Fibroblast of skin of abdomen (primary cell): ENCODE measurements at places on chromosomes 11 and 22.

DNA sequence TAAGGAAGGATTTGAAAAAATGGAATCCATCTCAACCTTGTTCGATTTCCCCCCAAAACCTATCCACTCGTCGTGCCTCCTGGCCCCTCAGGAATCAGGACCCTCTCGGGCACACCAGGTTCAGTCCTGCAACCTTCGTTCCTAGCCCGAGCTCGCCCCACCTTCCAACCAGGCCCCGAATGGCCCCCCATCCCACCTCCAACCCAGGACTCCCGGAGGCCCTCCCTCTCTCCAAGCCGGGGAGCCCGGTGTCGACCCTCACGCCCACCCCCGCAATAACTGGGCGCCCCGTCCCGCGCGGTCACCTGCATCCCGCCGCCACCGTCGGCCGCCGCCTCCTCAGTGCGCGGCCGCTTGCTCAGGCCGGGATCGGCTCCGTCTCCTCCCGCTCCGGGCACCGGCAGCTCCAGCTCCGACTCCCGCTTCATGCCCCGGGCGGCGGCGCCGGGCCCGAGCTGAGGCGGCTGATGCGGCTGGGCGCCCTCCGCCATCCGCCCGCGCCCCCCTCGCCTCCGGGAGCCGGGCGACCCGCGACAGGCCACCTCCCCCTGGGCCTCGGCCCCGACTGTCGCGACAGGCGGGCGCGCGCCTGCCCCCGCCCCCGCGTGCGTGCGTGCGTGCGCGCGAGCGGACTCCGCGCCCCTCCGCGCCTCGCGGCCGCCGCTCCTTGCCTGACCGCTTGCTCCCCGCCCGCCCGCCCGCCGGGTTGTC is 534 bp downstream of the RBFOX2 start:
- no peak for DNase-seq

DNA sequence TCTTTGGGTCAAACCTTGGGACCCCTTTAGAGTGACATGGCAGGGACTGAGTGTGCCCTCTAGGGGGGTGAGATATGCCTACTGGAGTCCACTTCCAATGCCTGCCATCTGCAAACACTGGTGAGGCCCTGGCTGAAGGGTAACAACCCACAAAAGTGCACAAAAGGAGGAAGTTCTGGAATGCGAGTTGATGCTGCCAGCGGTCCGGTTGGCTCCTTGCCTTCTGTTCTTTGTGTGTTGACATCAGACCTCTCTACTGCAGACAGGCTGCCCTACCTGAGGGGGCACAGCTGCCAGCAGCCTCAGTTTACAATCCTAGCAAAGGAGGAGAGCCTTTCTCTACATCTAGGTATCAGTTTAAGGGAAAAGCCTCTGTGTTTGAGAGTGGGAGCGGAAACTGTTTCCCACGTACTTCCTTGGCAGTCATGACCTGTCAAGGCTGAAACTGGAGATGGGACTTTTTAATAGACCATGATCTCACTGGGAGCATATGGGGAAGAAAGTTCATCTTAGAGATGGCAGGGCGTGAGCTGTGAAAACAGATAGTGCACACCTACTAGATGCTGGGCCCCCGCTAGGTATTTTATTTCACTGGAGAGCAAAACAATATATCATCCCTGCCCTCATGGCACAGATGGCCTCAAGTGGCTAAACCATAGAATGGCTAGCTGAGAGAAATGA is 27.2 kb downstream of the BMAL1 start:
- no peak for DNase-seq

DNA sequence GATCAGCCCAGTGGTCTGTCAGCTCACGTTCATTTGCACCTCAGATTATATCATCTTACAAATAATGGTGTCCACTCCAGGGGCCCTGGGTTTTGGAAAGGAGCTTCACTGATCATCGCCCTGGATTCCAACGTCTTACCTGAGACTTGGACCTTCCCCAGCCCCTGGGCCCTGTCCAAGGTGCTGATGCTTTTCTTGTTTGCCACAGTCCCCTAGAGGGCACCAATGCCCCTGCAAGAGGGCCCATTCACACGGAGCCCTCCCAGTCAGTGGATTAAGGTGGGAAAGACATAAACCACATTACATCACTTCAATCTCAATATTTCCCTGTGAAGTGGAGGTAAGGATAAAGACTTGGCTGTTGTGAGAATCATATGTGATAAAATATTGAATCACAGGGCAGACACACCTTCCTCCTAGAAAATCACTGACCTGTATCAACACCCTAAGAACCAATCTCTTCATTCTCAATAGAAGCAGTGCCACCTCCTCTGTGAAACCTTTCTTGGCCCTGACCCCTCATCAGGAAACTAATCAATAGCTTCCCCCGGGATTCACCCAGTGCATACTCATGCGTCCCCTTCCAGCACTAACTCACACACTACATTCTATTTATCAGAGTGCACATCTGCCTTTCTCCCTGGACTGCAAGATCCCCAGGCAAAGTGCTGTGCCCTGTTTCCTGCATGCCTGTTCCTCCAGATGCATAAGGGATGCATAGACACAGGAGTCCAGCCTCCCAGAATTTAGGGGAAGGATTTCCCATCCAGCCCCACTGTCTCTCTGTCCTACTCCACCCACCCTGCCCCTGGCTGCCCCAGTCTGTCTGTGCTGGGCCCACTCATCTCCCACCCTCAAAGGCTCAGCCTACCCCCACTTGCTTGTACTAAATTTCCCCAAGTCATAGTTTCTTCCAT is 167.0 kb downstream of the BUD13 start:
- peak; percentile 12 for DNase-seq

DNA sequence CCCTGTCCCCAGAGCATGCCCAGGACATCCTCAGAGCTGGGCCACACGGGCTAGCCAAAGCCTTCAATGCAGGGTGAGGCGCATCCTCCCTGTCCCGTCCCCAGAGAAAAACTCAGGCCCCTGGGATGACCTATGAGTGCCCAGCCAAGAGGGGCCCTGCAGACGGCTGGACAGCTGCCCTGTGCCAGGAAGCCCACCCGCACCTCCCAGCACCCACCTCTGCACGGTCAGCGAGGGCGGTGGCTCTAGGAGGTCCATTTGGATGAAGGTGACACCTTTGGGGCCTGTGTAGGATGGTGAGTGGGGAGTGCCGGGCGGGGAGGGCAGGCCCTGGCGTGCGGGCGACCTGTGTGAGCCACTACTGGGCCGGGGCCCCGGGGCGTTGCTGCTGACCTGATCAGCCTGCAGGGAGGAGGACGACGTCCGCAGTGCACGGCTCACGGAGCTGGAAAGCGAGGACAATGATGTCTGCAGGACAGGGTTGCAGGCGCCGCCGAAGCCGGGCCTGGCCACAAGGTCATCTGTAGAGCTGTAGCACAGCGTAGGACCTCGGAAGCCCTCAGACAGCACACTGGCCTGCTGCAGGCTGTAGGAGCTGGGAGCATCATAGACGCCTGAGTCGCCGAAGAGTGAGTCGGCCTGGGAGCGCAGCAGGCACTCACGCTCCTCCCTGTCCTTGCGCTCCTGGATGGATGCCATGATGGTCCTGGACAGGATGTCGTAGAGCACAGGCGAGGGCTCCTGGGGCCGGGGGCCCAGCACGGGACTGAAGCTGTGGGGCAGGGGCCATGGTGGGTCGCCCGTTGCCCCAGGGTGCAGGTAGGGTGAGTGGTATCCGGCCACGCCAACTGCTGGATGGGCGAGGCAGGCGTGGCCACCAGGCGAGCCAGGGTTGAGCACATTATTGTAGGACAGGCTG is 180.5 kb downstream of the IGLL1 start:
- DNase-seq = no peak

- DNase-seq = no peak
These were observed 1087.1 kb downstream of the TBC1D22A start for GRCh38 chr22:47849576-47849975.

DNA sequence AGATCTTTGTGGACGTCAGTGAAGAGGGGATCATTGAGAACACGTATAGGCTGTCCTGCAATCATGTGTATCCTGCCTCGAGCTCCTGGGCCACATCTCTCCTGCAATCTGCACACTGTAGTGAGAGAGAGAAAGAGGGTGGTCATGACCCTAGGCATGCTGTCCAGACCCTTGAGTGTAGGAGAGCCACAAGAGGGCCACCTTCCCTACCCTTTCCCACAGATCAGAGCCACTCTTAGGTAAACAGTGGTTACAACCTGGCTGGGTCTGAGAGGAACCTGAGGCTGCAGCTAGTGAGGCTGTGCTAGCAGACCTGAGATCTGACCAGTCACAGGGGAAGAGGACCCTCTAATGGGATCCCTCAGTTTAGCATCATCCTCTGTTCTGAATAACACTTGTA is 3.9 kb upstream of the IL18BP start:
- DNase-seq = no peak

DNA sequence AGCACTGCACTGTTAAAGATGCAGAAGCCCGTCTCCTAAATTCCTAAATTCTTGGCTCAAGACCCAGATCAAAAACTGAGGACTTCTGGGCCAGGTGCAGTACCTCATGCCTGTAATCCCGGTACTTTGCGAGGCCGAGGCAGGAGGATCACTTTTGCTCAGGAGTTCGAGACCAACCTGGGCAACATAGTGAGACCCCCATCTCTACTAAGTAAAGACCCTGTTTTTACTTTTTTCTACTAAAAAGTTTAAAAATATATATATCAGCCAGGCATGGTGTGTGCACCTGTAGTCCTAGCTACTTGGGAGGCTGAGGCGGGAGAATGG is 29.7 kb downstream of the PDGFB start:
- no peak for DNase-seq

DNA sequence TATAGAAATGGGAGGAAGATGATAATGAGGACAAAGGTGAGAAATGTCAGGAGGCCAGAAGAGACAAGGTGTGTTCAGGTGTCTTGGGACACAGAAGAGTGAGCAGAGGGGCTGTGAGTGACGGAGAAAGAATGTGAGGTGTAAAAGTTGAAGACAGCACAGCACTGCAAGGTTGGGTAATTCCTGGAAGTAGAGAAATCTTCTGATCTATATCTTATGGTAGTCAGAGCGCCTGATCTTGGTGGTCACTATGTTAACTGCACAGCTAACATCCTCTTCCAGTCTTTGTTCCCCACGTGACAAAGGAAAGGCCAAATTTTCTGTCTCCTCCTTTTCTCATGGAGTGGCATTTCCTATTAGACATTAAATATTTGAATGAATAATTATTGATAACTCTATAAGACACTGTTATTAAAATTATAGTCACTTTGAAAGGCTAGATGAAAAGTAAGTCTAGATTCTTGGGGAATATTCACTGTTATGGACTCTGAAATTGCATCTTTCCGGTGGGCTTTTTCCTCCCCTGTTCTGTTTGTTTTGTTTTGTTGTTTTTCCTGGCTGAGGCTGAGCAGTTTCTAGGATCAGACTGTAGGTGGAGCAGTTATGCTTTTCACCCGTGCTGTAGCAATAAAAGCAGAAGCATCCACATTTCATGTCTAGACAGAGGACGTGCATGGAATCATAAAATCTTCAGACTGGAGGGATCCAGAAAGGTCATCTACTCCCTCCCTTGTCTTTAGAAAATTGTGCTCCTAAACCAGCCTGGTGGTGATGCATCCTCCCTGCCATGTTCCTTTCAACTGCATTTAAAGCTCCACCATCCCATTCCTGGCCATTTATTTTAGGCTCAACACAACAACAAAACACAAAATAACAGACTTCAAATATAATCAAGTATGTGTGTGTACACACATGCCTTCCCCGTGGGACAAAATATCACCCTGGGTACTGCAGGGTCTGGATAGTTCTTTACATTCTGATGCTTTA is 26.6 kb downstream of the SC5D start:
- DNase-seq = peak; percentile 62

DNA sequence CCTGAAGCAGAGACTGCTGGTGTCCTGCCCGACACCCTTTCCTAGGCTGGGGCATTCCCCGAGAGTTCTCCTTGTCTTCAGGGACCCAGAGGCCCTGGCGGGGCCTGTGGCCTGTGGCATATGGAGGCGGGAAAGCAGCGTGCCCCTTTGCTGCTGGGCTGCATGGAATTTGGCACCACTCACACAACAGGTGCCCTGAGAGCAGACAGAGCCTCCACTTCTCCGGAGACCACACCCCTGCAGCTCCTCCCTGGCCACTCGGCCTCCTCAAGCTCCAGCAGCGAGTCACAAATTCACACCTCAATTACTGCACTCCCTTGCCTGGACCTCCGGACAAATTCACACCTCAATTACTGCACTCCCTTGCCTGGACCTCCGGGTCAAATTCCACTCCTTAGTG is 1375.2 kb downstream of the TBC1D22A start:
- no peak for DNase-seq

GRCh38 chr11:74446532-74446938 is 20.8 kb downstream of the KCNE3 start:
- peak; percentile 50 for DNase-seq

DNA sequence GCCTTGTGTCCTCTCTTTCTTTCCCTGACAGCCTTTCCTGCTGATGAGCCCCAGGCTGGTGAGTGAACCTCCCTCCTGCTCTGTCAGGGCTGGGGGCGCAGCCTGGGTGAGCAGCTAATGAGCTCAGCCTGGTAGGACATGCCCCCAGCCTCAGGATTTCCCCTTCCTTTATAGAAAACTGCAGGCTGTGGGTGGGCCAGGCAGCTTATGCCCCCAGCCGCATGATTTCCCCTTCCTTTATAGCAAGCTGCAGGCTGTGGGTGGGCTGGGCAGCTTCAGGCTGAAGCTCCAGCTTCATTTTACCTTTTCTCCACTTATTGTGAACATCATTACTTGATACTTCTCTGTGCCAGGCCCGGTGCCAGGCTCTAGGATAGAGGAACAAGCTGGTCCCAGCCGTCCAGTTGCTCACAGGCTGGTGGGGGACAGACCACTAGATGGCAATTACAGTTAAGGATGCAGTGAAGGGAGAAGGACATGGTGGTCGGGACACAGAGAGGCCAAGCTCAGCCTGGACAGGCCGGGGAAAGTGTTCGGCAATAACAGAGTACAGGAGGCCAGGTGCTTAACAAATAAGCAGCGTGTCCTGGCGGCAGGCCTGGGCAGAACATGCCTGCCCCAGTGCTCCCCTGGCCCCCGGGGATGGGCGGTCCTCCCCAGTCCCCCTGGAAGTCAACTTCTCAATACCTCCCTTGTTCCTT is 5.3 kb downstream of the LGALS12 start:
- DNase-seq = no peak

DNA sequence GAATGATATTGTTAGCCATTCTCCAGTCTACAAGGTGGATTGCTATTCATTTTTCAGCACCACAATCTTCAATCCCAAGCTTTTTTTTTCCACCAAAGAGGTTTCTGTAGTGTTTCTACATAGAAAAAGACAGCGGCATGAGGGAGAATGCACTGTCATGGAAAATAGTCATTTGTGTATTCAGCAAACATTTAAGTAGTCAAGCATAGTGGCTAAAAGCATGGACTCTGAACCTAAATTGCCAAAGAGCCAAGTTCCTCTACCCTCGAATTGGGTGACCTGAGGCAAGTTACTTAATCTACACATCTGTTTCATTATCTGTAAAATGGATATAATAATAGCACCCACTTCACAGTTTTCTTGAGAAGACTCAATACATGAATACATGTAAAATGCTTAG is 14.2 kb downstream of the GAS2 start:
- no peak for DNase-seq

DNA sequence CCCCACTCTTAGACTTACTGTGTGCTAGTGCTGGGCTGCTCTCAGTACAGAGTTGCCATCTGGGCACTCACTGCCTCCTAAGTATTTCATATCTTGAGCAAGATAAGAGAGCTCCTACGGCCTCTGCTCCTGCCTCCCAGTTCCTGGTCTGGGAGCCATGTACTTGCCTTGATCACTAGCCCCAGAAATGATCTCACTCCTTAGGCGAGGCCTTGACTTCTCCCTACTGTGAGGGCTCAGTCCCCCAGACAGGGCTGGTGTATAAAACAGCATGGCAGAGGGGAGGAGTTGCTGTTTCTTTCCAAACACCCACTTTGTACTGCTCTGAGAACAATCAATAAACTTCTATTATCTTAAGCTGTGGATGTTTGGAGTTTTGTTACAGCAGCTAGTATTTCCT is 47.4 kb upstream of the TP53I11 start:
- DNase-seq = no peak
